ENCODE measurements at places on chromosomes 5 and 9.

GRCh38 chr5:51881901-51882300 lies 498.7 kb downstream of the ISL1 start:
- DNase-seq = no peak

GRCh38 chr5:38600329-38601045 lies 44.0 kb upstream of the LIFR start:
- no peak for DNase-seq

DNA sequence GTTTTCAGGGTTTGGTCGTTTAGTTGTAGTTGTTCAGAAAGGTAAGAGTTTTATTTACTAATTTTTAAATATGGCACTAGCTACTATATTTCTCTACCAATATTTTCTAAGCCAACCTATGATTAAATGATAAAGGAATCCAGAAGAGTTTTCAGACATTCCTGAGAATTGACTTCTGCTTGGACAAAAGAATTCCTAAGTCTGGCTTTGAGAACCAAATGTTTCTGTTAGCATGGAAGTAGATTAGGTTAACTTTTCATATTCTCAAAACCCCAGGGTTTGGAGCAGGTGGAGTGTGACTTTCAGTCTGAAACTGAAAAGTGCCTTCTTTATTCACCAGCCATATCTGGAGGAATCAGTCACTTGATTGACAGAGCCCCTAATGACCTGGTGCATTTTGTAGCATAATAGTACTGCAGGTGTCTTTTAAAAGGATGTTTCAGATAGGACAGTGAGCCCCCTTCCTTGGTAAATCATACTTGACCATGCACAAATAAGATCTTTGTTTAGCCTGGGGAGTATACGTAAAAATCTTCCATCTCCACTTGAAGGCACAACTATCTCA lies 457.0 kb upstream of the ZNF462 start:
- DNase-seq = no peak

DNA sequence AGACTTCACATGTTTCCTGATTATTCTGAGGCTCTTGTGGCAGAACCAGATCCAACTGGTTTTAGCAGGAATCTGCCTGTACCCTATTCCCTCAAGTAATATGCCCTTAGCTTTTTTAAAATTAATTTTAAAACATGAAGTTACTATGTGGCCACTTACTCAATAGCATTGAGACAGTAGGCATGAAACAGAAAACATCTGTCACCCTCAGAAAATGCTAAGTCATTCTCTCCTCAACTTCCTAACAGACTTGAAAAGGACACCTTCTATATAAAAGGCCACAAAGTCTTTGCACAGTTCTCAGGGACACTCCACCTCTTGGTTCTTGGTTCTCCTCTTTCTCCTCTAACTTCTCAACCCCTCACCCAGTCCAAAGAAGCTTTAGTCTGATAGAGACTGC lies 277.8 kb downstream of the RAB3C start:
- DNase-seq = no peak

DNA sequence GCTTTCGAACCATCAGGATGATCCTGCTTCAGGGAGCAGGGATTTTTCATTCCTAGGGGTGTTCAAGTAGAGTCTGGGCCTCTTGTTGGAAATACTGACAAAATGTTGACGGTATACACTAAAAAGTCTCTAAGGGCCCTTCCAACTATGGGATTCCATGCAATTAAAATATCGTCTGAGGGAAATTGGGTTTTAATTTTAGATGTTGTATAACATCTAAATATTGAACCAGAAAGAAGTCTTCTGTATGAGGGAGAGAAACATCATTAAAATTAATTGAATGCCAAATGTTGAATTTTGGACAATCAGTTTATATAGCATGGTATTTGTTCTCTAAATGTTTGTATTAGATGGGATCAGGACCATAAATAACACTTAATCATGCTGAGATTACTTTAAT lies 25.7 kb upstream of the DAB2 start:
- DNase-seq = no peak

DNA sequence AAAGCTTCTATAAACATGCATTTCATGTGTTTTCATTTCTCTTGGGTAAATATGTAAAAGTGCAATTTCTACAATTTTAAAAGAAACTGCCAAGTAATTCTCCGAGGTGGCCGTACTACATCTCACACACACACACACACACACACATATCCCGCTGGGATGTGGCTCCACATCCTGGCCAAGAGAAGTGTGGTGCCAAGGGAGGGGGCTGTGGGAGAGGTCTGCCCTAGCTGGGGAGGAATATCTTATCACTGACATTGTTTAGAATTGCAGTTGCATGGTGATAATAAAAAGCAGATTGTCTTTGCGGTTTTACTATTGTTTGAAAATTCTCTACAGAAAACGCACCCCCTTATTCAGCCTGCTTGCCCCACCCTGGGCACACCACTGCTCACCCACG lies 558.4 kb downstream of the BNC2 start:
- no peak for DNase-seq

- no peak for DNase-seq
These were observed 160.5 kb upstream of the CDH10 start for GRCh38 chr5:24805230-24805629.

GRCh38 chr9:17389026-17389425 lies 189.8 kb upstream of the SH3GL2 start:
- no peak for DNase-seq

- DNase-seq = peak; percentile 79
These were observed 2.6 kb downstream of the GLIS3 start for GRCh38 chr9:4297151-4297785.

GRCh38 chr9:119839888-119840287 lies 470.7 kb upstream of the BRINP1 start:
- no peak for DNase-seq

- DNase-seq = no peak
These were observed 106.9 kb upstream of the SEMA6A start for GRCh38 chr5:116681334-116682013.

- DNase-seq = no peak
These were observed at the start of gene PCDHA7 for GRCh38 chr5:140833993-140834392. PCDHA7 (plus strand) TSS chr5:140834269; CDS start chr5:140834384, 115 bp downstream.

DNA sequence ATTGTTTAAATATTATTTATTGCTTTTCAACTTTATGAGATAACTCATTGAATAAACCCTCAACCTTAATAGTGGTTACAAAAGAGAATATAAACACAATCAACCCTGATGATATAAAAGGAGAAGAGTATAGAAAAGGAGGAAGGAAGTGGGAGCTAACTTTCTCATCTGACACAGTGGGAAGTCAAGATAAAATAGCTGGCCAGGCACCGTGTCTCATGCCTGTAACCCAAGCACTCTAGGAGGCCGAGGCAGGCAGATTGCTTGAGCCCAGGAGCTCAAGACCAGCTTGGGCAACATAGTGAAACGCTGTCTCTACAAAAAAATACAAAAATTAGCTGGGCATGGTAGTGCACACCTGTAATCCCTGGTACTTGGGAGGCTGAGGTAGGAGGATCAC lies 93.5 kb downstream of the PPP2R2B start:
- no peak for DNase-seq

GRCh38 chr5:17343675-17344074 lies 126.2 kb downstream of the BASP1 start:
- DNase-seq = peak; percentile 2

DNA sequence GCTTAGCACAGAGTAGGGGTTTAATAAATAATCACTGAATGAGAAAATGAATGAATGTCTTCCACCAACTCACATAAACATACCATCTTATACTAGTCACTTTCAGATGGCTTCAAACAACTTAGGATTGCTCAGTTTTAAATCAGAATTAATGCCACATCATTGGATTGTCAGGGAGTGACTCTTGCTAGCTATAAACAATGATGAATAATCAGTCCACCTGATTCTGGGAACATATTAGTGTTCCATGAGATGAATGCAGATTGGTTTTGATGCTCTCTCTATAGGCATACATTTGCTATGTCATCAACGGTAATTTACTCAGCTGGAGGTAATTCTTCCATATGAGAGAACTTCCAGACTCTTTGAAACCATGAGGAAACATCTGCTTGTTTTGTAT lies 97.4 kb downstream of the CDH9 start:
- DNase-seq = no peak

- DNase-seq = no peak
These were observed 38.4 kb downstream of the TLE4 start for GRCh38 chr9:79610019-79610631.

DNA sequence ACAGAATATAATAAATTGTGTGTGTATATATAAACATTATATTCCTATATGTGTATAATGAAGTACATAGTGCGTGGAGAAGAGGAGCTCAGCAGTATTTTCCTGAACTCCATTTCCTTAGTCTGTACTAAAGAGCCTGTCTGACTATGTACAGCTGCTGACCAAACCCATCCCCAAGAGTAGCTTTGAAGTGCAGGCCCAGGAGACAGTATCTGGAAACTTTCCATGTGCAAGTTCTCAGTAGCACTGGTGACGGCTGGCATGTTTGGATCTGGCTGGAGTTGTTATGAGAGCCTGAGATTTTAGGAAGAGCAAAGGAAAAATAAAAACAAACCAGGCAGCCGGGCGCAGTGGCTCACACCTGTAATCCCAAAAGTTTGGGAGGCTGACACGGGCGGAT lies 244.2 kb downstream of the RFK start:
- DNase-seq = no peak

- no peak for DNase-seq
These were observed 94.3 kb downstream of the PCDH1 start for GRCh38 chr5:141783947-141784296.

- peak; percentile 77 for DNase-seq
These were observed 33.8 kb downstream of the TGFBI start for GRCh38 chr5:136062366-136063274.

DNA sequence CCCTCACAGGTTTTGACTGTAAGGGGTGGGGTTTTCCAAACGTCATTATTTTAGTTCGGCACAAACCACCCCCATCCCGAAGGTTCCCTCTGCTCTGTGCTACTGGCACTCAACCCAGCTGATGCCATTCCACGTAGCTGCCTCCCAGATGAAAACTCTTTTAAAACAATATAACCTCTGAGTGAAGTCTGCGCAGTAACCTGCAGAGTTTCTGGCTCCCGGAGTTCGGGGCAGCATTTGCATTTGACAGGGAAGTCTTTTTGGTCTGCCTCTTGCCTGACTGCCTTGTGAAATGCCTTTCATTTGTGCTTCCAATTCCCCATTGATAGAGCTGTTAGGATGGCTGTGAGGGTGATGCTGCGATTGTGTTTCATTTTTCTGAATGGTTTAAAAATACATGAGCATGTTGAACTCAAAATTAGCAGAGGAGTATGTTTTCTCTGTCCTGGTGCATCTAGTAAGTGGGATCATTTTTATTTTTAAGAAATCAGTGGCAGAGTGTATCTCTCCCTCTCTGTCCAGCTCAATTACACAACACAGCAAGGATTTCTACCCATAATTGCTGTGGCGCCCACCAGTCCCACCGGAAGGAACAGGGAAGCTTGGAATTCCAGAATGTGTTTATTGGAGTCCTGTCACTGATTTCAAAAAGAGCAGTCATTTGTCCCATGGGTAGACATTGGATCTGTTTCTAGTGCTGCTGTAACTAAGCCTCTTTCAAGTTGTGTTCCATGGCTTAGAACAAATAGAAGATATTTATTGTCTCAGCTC lies 24.8 kb downstream of the ADCY2 start:
- no peak for DNase-seq
